ENCODE measurements at places on chromosomes 16 and 17. TPM values are rescaled to one million over a fixed set of nuclear protein-coding genes. Genes with fewer than 3 reads are reported as not detected.

Gene SGF29
- 23.8 TPM for total RNA-seq

GRCh38 chr16:85281181-85281580 is 168.9 kb upstream of the CIBAR2 start:
- no peak for DNase-seq

Gene CIBAR2
- not detected for total RNA-seq

Gene MEOX1
- total RNA-seq = not detected

DNA sequence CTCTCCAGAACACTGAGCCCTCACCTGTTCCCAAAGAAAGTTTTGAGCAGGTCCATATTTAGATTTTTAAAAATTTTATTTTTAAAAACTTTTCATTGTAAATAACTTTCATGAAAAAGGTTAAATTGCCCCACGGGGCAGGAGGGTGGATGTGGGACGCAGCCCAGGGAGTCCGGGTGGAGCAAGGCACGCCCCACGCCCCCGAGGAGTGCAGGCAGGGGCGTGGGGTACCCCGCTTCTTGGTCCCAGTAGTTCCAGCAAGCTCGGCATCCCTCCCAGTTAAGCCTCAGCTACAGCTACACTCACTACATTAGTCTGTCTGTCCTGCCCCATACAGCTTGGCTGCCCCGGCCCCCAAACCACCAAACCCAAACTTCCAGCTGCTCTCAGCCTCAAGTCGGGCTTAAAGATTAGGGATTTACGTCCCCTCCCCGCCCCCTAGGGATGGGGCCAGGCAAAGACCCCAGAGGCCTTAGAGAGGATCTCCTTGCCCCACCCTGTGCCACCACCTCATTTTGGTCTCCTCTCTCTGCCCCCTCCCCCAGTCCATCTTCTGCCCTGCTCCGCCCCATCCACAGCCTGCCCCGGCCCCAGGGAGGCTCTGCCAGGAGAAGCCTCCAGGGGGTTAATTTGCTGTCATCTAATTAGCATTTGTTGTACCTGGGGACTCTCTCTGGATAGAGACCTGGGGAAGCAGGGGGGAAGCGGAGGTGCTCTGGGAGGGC is 4.6 kb downstream of the FOXJ1 start:
- no peak for DNase-seq

DNA sequence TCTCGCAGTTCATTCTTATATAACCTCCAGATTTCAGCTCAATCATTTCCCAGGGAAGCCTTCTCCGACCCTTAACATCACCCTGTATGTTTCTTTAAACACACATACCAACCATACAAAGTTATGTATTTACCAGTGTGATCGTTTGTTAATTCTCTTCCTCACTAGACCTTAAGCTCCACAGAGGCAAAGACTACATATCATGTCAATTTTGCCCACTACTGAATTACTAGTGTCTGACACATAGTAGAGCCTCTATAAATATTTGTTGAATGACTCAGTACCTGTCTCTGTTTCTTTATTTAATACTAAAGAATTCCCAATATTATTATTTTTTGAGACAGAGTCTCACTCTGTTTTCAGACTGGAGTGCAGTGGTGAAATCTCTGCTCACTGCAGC is 137.2 kb downstream of the SHISA9 start:
- DNase-seq = no peak

- DNase-seq = no peak
Observed at GRCh38 chr17:49497148-49498028, 2.3 kb downstream of the NGFR start.

GRCh38 chr16:70523076-70523742 is at the start of gene COG4:
COG4 (minus strand) TSS chr16:70523554; CDS start chr16:70523543, 11 bp downstream.
- DNase-seq = peak; percentile 79

GRCh38 chr17:17141279-17141678 is 64.9 kb downstream of the PLD6 start:
- no peak for DNase-seq

DNA sequence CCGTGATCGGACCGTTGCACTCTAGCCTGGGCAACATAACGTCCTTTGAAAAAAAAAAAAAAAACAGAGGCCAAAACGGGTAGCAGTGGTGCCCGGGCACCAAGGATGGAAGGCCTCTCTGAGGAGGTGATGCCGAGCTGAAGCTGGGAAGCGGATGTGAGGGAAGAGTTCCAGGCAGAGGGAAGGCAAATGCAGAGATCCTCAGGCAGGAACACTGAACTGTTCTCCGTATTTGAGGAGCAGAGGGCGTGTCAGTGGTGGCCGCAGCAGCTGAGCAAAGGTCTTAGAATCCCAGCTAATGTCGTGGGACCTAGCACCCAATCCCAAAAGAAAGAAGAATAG is 656 bp upstream of the KCTD13 start:
- peak; percentile 14 for DNase-seq

Gene PLEKHH3
- total RNA-seq = 19.4 TPM

DNA sequence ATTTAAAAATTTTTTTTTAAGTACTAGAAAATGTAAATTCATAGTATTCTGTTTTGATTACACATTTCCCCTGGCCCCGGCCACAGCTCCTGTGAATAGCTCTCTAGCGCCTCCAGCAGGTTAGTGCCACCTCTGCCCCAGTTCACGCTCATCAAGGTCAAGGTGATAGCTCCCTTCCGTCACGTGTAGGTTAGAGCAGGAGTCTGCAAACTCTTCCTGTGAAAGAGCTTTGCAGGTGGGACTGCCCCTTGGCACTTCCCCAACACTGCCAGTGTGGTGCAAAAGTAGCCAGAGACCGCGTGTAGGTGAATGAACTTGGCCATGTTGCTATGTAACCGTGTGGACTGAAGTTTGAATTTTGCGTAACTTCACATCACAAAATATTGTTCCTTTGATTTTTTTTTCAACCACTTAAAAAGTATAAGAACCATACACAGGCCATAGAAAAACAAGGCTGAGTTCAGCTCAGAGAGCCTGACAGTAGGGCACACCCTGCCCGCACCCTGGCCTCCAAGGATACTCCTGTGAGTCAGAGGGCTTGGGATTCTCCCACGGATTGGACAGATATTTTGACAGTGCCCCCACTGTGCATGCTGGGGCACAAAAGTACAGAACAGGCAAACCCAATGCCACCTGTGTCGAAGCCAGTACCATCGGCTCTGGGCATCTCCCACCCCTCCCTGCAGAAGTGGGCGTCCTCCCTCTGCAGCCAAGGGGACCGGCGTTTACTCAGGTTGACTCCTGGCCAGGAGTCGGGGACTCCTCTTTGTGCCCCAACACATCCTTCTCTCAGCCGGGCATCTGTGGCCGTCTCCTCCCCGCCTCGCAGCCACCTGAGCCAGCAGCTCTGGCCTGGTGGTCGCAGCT is 92.0 kb upstream of the CHMP6 start:
- DNase-seq = peak; percentile 54

DNA sequence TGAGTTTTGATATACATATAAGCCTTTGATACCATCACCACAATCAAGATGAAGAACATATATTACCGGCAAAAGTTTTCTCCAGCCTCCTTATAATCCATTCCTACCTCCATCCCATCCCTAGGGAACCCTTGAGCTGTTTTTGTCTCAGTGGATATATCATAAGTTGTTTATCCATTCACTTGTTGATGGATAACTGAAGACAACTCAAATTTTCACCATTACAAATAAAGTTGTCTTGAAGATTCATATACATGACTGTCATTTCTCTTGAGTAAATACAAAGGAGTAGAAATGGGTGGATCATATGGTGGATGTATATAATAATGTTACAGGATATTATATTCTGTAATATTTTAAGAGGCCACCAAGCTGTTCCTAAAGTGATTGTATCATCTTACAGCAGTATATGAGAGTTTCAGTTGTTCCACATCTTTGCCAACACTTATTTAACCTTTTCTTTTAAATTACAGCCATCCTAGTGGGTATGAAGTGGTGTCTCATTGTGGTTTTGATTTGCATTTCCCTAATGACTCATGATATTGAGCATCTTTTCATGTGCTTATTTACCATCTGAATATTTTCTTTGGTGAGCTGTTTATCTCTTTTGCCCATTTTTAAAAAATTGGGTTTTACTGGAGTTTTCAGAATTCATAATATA is 17.4 kb downstream of the NF1 start:
- no peak for DNase-seq

DNA sequence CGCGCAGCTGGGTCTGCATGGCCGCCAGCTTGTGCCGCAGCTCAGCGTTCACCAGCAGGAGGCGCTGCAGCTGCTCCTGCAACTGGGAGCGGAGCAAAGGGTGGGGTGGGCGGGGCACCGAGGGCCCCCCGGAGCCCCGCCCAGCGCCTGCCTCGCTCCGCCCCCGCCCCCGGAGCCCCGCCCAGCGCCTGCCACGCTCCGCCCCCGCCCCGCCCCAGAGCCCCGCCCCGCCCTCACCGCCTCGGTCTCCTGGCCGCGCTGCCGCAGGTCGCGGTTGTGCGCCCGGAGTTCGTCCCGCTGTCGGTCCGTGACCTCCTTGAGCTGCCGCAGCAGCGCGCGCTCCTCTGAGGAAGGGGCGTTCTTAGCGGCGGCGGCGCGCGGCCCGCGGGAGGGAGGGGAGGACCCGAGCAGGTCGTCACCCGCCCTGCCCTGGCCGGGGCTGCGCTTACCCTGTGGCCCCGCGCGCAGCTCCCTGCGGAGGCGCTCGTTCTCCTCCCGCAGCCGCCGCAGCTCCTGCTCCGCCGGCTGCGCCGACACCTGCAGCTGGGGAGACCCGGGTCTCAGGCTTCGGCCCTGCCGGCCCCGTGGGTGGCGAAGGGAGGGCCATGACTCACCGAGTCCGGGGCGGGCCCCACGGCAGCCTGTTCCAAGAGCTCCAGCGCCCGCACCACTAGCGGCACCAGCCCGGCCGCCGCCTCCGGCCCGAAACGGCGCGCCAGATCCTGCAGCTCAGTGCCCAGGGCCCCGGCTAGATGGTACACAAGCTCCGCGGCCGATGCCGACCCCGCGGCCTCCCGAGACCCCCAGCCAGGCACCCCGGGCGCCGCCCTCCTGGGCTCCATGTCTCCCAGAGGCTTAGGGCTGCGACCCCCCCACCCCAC is 463 bp downstream of the RILP start:
- peak; percentile 94 for DNase-seq

GRCh38 chr17:10186771-10187410 is 11.5 kb downstream of the GAS7 start:
- DNase-seq = no peak

DNA sequence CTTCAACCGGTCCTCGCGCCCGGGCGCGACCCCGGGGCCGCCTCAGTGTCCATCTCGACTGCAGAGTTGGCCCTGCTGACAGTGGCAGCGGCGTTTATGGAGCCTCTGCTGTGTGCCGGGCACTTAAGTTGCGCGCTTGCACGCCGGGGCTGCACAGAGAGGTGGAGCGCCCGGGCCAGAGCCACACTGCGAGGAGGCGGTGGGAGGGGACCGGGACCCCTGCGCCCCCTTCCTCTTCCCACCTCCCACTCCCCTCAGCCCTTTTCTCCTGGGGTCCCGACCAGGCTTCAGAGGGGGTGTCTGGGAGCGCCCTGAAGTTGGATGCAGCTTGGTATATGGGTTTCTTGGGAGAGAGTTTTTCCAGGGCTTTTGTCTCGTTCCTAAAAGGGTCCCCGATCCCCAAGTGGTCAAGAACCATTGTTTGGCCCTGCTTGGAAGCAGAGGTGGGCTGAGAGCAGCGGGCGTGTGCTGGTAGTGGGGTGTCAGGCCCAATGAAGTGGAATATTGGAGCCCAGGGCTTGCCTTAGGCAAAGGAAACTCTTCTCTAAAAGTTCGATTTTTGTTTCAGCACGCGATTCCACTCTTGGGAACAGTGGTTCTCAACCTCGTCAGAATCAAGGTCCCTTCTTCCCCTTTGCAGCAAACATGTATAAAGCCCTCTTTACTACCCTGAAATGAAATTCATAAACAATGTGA is 605 bp downstream of the MRTFB start:
- no peak for DNase-seq

Gene BAHCC1
- total RNA-seq = 6.7 TPM

Gene KRTAP4-7
- total RNA-seq = not detected

Gene NTN1
- 0.69 TPM for total RNA-seq

Gene NPB
- not detected for total RNA-seq

Gene PLD6
- 11.7 TPM for total RNA-seq

Gene KRTAP4-5
- not detected for total RNA-seq

Gene DCTPP1
- total RNA-seq = 35.9 TPM

DNA sequence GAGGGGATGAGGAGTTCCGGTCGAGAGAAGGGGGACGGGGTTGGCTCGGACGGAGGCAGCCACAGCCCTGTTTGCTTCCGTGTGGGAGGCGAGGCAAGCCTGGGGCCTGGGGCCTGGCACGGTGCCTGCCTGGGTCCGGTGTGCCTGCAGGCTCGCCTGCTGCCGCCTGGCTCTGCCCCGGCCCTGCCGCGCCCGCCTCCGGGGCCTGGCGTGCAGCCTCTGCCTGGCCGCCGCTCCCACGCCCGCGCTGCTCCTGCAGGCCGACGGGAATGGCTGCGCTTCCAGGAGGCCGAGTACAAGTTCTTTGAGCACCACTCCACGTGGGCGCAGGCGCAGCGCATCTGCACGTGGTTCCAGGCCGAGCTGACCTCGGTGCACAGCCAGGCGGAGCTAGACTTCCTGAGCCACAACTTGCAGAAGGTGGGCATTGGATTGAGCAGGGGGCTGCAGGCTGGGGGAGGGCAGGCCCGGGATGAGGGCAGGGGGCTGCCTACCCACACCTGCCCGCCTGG is 53.1 kb downstream of the MRC2 start:
- DNase-seq = no peak

Gene SPNS2
- not detected for total RNA-seq

DNA sequence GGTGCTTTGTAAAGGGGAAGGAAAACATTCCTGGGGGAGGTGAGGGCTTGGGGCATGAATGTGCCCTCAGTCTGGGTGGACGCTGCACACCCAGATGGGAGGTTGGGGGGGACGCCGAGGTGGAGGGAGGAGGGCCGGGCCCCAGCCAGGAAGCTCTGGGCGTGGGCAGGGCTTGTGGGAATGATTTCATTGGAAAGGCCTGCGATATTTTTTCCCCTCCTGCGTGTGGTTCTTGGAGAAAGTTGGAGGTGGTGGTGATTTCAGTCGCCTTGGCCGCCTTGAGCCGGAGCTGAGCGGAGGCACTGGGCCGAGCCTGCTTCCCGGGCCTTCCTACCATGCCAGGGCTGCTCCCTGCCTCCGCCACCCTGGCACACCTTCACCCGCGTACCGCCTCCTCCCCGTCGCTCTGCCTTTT is 26.4 kb upstream of the CLEC18A start:
- no peak for DNase-seq

DNA sequence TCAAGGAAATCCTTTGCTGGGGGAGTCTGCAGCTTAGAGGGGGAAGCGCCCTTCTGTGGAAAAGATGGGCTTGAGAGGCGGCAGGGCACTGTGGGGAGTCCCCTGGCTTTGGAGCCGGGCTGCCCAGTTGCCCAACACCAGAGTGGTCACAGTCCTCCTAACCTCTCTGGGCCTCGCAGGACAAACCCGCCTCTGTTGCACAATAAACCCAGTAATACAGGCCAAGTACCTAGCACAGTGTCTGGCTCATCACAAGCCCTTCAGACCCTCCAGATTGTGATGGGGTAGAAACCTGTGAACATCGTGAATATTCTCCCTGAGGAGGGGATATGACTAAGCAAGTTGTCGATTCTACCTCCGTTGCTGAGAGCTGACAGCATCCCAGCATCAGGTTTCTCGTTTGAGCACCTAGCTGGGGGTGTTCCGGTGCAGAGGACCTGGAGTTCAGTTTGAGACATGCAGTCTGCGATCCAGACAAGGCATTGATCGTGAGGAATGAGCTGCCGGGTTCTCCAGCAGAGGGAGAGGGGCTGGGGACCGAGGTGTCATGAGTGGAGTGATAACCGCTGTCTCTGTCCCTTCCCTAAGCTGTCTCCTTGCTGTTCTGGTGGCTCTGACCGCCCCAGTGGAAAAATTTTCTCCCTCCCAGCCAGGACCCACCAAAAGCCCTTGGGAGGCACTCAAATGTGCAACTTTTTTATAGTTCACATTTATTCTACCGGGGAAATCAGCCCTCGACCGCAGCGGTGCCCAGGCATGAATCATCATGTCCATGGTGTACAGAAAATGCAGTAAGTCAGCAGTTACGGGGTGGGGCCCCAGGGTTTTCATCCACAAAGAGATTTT is 161.9 kb downstream of the WSCD1 start:
- no peak for DNase-seq

- no peak for DNase-seq
Observed at GRCh38 chr17:58352596-58353388, 791 bp upstream of the SUPT4H1 start.

Data from NCI-H460 (cell line).